Activated CD8-positive, alpha-beta memory T cell treated with anti-CD3 and anti-CD28 coated beads, Interleukin-2, amount 10 ng/mL, durations not matched to agents 7 days and 5 days (primary cell): ENCODE measurements at places on chromosomes 1 and 21. TPM values are rescaled to one million over a fixed set of nuclear protein-coding genes. Genes with fewer than 3 reads are reported as not detected.

Gene TINAGL1
- not detected for total RNA-seq

Gene SLC30A1
- 9.3 TPM for total RNA-seq

Gene RHOU
- total RNA-seq, result 4.5 TPM

Gene RXFP4
- not detected for total RNA-seq

Gene TMEM82
- total RNA-seq, result not detected

Gene LCE2B
- total RNA-seq, result not detected

Gene ZNF648
- total RNA-seq, result not detected

Gene SLC35F3
- 16.8 TPM for total RNA-seq
